ENCODE measurements at places on chromosomes 4 and X.
A peak's percentile ranks its signal among the peaks of the same experiment; 100 is the strongest.

DNA sequence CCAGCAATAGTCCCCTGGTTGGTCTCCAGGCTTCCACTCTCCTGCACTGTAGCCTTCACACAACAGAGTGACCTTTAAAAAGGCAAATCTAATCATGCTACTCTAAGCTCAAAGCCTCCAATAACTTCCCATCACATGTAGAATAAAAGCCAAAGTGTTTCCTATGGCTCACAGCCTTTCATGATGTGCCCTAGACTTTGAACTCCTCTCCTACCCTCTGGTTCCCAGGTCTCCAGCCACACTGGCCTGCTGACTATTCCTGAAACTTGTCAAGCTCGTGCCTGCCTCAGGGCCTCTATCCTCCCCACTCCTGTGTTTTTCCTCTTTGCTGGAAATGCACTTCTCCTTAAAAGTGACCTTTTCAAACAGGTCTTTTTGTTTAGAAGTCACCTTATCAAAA is 3.1 kb downstream of the MANBA start:
- no peak for DNase-seq

GRCh38 chr4:39898015-39898414 is 79.7 kb downstream of the PDS5A start:
- DNase-seq: no peak

DNA sequence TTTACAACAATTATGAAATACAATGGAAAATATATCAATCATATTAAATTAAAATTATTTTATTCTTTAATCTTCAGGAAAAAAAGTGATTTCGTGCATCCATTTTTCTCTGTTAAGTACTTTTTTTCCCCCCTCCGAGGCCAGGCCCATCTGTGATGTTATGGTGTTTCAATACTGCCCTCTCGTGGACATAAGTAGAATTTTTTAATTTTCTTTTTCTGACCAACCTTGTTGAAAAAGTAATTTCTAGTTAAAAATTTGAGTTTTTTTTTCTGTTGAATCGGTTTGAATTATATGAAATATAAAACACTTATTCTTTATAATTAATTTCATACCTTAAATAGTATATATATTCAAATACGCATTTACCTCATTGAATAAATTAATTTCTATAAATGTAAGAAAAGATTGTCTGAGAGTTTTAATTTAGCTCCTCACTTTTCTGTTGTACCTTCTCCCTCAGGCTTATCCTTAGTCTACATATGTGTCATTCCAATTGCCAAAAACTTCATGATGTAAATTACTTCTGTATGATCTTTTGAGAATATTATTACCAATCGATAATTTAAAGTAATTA is 175.8 kb upstream of the TECRL start:
- no peak for DNase-seq

DNA sequence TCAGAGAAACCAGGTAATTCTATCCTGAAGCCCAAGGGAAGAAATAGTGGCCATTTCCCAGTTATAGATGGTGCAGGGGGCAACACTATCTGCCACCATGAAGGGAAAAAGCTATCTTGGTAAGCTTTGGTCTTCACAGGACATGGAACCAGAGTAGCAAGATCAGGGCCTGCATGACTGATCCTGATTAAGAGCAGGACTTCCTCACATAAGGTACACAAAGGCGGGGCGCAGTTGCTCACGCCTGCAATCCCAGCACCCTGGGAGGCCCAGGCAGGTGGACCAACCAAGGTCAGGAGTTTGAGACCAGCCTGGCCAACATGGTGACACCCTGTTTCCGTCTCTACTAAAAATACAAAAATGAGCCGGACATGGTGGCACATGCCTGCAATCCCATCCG is 148.4 kb upstream of the USP9X start:
- no peak for DNase-seq

- no peak for DNase-seq
Observed at GRCh38 chrX:4091046-4091760, 377.8 kb upstream of the PRKX start.

DNA sequence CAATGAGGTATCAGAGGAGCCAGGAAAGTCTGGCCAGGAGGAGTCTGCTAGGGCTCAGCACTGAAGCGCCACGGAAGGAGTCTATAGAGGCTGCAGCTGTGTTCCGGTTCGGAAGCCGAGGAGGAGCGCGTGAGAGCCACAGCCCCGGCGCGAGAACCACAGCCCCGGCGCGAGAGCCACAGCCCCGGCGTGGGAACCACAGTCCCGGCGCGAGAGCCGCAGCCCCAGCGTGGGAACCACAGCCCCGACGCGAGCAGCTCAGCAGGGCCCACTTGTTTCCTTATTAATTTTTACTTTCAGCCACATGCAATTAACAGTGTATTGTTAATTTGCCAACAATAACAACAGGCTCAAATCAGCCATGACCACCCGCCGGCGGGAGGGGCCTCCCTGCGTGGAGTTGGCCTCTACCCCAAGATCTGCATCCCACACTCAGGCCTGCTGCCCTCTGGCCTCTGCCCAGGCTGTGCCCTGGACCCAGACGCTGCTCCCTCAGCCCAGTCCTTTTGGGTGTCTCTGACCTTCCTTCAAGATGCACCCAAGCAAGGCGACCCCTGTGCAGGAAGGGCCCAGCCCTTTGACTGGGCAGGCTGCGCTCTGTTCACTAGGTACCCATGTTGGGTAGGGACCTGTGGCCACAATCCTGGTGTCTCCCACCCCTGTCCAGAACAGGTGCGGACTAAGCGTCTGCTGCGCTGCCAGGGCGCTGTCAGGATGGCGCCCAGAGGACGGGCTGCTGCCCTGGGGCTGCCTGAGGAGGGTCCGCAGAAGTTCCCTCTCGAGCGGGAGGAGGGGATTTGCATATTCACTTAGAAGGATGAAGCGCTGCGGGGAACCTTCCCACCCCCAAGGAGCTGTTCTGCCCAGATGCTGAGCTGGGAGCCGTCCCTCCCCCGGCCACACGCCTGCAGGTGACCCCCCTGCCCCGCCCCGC is 113.8 kb downstream of the ADRA2C start:
- DNase-seq: no peak

DNA sequence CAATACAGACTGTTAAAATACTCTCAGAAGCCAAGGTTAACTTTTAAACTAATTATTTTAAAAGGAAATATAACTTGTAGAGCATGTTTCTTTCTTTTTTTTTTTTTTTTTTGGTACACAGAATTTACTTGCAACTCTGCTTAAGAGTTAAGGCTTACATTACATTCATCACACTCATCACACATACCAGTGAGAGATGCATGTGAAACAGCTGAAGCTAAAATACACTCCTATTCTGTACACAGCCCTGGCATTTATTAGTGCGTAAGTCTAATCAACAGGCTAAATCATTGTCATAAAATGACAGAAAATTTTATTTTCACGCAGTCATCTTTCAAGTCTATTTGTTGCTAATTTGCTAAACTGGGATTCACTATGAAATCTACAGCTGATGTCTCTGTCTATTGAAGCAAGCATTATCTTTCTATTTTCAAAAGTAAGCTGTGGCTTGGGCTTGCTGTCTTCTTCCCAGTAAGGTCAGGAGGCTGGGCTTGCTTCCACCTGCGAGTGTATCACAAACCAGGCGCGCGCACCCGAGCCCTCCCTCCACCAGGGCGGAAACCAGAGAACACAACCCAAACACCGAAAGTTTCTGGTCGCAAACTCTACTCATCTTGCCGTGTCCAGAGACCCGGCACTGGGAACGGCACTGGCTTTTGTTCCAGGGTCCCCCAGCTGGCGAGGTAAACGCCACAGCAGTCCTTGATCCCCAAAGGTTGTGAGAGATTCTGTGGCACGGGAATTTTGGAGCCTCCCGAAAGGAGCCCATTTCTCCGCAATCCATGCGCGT is 3.9 kb downstream of the MAML3 start:
- DNase-seq: no peak

- no peak for DNase-seq
Observed at GRCh38 chr4:108135549-108136209, 33.1 kb downstream of the LEF1 start.

- DNase-seq: no peak
Observed at GRCh38 chr4:78599931-78600375, 48.4 kb downstream of the ANXA3 start.

DNA sequence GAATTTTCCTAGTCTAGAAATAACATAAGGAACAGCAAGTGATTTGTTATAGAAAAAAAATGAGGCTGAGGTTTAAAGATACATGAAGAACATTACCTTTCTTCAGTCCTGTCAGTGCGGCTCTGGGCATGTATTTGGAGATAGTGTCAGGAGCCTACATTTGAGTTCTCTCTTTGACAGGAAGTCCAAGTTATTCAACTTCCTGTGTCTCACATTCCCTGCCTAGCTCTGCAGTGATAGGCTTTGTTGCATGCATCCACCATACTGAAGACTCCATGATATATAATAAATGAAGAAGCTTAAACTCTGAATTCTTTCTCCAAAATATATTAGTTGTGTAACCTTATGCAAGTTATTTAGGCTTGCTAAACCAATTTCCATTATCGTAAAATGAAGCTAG is 148.7 kb downstream of the RELL1 start:
- no peak for DNase-seq

- DNase-seq: no peak
Observed at GRCh38 chrX:118189628-118190027, 73.0 kb upstream of the KLHL13 start.

- no peak for DNase-seq
Observed at GRCh38 chr4:170047771-170048354, 21.7 kb upstream of the MFAP3L start.

DNA sequence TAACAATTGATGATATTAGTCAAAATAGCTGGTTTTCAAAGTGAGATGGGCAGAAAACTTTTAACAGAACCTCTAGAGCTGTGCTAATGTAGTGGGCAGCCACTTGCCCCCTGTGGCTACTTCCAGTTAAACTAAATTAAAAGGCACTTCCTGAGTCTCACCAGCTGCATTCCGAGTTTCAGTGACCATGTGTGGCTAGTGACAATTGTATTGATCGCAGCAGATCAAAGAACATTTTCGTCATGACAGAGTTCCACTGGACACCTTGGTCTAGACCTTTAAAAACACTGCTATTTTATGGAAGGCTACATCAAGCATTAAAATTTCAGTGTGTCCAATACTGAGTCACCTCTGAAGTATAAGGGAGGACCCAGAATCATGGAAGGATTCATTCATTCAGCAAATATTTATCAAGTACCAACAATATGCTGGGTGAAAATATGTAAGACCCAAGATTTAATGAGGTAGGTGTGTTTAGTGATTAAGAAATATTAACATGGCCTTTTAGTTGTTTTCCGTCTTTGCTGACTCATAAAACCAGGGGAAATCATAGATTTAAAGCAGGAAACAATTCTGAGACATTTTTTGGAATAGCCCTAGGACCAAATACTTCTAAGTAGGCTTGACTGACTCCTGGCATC is 5.1 kb upstream of the FAT1 start:
- peak; percentile 50 for DNase-seq

DNA sequence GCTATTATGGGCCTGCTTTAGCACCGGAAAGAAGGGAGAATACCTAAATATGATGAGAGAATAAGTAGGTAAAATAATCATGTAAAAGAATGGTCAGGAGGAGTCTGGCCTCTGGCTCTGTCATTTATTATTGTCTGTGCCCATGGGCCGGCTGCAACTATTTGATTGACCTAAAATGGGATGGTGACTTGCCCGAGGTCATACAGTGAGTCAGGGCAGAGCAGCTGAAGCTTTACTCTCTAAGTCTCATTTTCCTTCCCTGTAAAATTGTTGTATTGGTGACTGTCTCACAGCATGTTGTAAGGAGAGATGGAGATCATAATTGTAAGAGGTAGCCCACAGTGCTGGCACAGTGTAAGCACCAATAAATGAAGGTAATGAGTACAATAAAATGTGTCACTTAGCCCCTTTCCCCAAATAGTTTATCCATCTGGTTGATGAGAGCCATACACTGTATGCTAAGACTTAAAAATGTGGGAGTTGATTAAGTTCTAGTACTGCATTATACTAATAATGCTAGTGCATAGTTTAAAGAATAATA is 39.6 kb downstream of the RUFY3 start:
- DNase-seq: no peak

DNA sequence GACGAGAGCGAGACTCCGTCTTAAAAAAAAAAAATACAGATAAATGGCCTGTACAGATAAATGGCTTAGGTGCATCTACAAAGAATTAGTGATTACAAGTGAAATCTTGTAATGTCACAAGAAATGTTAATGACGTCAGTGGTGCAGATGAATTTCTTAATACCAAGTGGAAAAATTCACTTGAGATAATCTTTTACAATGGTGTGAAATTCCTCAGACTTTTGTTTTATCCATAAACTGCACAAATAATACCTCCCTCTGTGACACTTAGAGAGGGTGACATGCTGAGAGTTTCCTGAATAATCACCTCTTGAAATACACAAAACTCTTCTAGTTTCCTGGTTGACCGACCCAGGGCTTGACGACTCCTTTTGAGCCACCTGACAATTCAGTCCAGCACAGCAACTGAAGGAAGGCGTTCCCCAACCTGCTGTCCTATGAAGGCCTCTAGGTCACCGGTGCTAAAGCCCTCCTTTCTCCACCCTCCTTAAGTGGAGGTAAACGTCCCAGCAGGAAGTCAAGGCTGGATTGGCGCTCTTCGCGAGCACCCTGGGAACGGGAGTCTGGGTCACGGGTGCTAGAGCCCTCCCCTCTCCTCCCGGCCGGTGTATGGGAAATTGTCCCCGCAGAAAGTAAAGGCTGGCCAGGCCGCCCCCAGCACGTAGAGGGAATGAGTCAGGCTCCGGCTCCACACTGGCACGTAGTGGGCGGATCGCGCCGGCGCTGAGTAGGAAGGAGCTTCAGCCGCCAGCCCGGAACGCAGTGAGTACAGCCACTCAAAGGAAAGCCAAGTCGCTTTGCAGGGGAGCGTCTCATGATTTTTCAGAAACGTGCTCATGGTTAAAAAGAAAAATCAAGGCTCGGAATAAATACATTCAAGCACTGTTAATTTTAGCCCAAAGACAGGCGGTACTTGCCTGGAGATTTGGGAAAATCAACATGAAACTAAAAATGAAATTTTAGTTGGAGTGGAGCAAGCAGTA is at the start of gene TMEM144:
TMEM144 (plus strand) TSS at position 662 of the 983 bp plus-strand sequence. CDS start 2,182 bp downstream, outside the sequence.
- peak; percentile 47 for DNase-seq
